MCF 10A (cell line): ENCODE measurements at places on chromosomes 7 and 10.

- DNase-seq, result peak; percentile 70
These were observed 82.3 kb upstream of the GPR26 start for GRCh38 chr10:123583639-123584418.

- DNase-seq, result peak; percentile 51
These were observed 123.9 kb downstream of the CREB5 start for GRCh38 chr7:28536259-28536658.

- peak; percentile 43 for DNase-seq
These were observed 113.0 kb downstream of the PDE1C start for GRCh38 chr7:31957090-31957720.

DNA sequence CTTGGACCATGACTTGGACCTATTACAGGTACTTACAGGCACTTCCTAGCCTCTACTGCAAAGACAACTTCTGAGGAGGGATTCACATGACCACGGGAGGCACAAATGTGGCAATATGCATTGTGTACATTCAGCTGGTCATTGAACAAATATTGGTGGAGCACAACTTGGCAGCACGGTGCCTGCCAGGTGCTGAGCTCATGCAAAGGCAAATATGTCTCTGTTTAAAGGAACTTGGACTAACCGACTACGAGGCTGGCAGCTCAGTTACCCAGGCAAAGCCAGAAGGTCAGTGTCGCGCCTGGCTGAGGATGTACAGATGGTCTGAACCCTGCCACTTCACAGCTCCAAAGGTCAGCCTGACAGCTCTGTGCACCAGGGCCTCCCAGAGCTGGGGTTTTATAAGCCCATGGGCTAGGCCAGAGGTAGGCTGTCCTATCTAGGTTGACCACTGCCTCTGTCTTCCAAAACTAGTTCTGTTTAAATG lies 6.1 kb downstream of the DENND11 start:
- no peak for DNase-seq

DNA sequence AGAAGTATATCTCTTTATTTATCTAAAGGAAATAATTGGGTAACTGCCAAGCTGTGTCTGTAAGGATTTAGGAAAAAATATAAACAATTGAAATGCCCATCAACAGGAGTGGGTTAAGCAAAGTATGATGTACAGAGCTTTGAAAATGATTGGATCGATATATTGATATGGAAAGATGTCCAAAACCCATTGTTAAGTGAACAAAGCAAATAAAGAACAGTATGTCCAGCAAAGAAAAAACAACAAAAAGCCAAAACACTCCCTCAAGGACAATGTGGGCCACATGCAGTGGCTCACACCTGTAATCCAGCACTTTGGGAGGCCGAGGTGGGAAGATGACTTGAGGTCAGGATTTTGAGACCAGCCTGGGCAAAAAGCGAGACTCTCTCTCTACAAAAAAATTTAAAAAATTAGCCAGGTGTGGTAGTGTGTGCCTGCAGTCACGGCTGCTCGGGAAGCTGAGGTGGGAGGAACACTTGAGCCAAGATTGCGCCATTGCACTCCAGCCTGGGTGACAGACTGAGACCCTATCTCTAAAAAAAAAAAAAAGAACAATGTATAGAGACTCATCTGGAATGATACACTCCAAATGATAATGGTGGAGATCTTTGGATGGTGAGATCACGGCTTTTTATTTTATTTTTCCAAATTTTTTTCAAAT lies 37.9 kb downstream of the XRCC2 start:
- no peak for DNase-seq

DNA sequence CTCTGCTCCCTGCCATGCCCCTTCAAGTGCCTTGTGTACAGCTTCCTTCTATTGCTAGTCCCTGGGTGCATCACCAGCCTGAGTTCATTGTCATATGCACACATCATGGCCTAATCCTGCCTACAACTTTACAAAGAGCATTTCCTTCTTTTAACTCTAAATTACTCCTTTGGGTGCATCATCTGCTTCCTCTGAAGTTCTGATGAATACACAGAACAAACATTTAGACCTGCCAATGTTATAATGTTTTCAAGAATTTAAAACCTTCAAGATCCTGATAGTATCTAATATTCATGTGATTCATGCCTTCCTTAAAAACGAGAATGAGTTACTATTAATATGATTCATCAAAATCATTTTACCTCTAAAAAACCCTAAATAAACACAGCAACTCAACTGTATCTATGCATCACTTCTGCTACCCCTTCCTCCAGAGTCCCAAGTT lies 357.1 kb downstream of the MAGI2 start:
- DNase-seq, result no peak

DNA sequence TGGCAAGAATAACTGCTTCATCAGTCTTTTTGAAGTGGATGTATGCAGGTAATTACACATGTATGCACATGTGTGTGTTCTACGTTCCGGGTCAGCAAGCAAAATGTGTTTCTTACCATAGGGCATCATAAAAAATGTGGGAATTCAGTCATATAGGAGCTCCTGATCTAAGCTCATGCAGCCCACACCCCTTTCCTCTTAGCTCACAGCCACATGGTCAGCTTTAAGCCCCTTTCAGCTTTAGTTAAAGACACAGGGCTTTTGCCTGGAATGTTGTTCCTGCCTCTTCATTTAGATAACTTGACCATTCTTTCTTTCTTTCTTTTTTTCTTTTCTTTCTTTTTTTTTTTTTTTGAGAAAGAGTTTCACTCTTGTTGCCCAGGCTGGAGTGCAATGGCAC lies 258.1 kb downstream of the RPS24 start:
- no peak for DNase-seq

DNA sequence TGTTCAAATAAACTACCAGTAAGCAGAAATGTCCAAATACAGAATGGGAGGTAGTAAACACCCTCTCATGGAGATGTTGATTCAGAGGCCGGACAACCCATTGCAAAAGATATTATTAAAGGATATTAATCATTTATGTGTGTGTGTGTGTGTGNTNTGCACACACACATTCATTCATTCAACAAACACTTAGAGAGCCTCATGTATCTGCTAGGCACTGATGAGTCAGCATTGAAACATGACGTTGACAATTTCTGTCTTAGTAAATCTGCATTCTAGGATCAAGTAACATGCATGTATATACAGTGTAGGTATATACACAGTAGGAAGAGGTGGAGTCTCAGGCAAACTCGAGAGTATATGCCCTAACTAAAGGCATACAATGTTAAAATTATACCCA lies 187.0 kb downstream of the ZNF365 start:
- DNase-seq, result no peak

DNA sequence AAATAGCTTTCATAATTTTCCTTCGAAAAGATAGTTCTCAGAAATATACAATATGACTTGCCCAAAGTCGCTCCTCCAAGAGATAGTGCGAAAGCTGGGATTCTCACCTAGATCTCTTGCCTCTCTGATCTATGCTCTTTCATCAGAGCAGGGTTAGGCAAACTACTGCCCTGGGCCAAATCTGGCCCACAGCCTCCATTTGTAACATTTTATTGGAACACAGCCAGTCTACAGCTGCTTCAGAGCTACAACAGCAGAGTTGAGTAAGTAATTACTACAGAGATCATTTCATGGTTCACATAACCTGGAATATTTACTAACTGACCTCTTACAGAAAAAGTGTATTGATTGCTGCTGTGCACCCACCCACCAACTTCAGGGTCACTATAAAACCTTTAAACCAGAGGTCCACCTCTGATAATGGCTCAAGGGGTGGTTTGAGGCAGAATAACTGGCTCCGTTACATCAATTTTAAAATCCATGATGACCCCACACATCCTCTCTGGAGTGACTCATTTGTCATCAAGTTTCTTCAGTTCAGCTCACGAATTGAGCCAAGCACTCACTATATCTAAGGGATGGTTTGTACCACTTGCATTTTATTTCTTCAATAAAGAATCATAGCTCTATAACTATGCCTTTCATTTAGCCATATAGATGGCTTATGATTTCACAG lies 1019.0 kb downstream of the XPNPEP1 start:
- DNase-seq, result peak; percentile 12
